Activated CD8-positive, alpha-beta memory T cell treated with anti-CD3 and anti-CD28 coated beads for 1 hour (primary cell): ENCODE measurements at places on chromosomes 3 and 15.
A peak's percentile ranks its signal among the peaks of the same experiment; 100 is the strongest.

DNA sequence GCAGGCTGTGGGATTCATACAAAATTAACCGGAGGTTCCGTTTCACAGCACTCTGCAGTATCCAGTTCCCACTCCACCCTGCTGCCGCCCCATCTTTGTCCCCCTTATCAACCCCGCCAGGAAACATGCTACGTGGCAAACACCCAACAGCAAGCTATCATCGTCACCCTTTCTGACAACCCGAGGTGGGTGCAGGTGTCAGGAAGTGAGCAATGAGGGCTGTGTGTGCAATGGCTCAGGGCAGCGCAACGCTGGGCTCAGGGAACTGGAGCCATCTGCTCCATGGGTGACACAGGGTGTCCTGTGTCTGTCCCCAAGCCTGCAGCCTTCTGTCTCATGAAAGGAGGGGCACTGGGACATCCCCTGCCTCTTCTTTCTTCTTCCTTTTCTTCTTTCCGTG is 60.9 kb downstream of the ATP2B2 start:
- DNase-seq: no peak

DNA sequence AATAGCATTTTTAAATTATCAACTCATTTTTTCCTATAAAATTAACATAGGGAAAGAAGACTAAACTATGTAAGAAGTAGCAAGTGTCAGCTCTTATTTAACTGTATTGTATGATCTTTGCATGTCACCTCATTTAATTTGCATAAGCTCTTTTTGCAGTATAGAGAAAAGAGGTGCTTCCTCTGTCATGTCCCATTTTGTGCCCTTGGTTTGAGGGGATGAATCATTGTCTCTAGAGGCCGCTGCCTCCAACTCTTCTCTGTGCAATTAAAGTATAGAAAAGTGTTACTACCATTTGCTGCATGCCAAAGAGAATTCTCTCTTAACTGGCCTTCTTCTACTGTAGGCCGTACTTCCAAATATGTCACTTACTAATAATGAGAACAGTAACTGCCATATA is 93.4 kb downstream of the LRRC28 start:
- no peak for DNase-seq

GRCh38 chr3:20039765-20040547 is at the start of gene KAT2B:
Gene KAT2B (plus strand): TSS chr3:20040446. CDS start chr3:20040478, 32 bp downstream.
- DNase-seq: peak; percentile 77

- no peak for DNase-seq
These were observed 29.1 kb downstream of the MEF2A start for GRCh38 chr15:99594916-99595315.

- no peak for DNase-seq
These were observed 117.0 kb downstream of the P3H2 start for GRCh38 chr3:190003681-190004123.

DNA sequence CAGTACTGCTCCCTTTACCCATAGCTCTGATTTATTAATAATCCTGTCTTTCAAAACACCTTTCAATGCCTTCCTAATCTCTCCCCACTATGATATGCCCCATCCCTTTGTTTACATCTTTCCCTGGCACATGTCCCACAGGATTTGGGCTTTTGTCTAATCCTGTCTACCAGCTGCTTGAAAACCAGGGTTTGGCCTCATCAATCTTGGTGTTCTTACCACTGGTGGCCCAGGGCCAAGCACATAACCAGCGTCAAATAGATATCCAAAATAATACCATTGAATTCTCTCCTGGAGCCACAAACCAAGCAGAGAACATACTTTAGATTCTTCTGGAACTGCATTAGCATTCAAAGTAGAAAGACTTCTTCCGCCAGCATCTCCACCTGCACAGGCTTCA is 104.8 kb upstream of the PPP2R3A start:
- no peak for DNase-seq

GRCh38 chr3:174016186-174016585 is 618.6 kb downstream of the NLGN1 start:
- DNase-seq: no peak

- no peak for DNase-seq
These were observed 34.7 kb downstream of the ADAMTS9 start for GRCh38 chr3:64653101-64653500.

DNA sequence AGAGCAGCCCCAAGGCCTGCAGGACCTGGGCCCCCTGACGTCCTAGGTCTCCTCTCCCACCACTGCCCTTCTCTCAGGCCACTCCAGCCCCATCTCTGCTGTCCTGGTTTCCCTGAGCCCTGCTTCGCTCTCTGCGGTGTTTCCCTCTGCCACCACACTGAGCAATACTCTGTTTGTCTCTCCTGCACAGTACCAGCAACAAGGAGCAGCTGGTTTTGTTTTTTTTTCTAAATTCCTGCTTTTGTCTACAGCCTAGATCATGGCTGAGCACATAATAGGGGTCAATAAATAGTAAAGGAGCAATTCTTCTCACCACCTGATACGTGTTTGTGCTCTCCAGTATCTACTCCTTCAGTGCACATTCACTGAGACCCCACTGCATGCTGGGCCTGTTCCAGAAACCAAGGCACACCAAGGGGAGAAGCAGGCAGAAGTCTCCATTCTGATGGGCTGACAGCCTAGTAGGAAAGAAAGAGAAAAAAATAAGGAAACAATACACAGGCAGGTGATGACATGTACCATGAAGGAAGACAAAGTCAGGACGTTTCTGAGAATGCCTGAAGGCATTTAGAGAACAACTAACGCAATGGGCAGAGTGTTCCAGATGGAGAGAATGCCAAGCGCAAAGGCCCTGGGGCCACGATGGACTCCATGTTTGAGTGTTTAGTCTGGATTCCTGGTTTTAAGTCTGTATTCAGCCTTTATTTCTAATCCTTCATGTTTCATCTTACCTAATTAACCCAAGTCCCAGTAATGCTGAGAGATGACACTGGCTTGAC is 6.0 kb upstream of the ACAD9 start:
- DNase-seq: no peak
